Activated naive CD4-positive, alpha-beta T cell treated with anti-CD3 and anti-CD28 coated beads, Interleukin-2, amount 10 ng/mL, durations not matched to agents 5 hours and 36 hours (primary cell): ENCODE measurements at places on chromosomes 2 and 18. TPM values are rescaled to one million over a fixed set of nuclear protein-coding genes. Genes with fewer than 3 reads are reported as not detected.

Gene C18orf32
- 30.2 TPM for total RNA-seq

Gene NPHP1
- total RNA-seq = not detected

Gene PRKAG3
- not detected for total RNA-seq

Gene VIL1
- total RNA-seq = not detected

Gene SH3BP4
- 0.05 TPM for total RNA-seq

Gene PAIP2B
- 2.6 TPM for total RNA-seq

Gene NR4A2
- 1.4 TPM for total RNA-seq

Gene CRYBA2
- total RNA-seq = not detected

Gene ORC4
- total RNA-seq = 32.4 TPM

Gene PIKFYVE
- total RNA-seq = 33.9 TPM

Gene KRTCAP3
- 7.1 TPM for total RNA-seq

Gene RBKS
- total RNA-seq = 1.3 TPM

Gene AKAIN1
- not detected for total RNA-seq

Gene HTR2B
- not detected for total RNA-seq

Gene DIS3L2
- total RNA-seq = 32.3 TPM

Gene PCARE
- total RNA-seq = not detected

Gene TMEM178A
- not detected for total RNA-seq

Gene SERPINB10
- not detected for total RNA-seq

Gene CD207
- total RNA-seq = not detected

Gene CHST9
- not detected for total RNA-seq

Gene ABCG5
- total RNA-seq = not detected

Gene HOXD1
- not detected for total RNA-seq

Gene SPEG
- total RNA-seq = 1.5 TPM

Gene SERPINE2
- total RNA-seq = 19.6 TPM

Gene CLEC4F
- total RNA-seq = not detected

Gene CFAP210
- not detected for total RNA-seq

Gene DCC
- total RNA-seq = not detected

Gene EMILIN1
- 1.0 TPM for total RNA-seq

Gene METTL21A
- total RNA-seq = 15.8 TPM

Gene STARD6
- not detected for total RNA-seq

Gene SOCS6
- 2.0 TPM for total RNA-seq

Gene GKN2
- total RNA-seq = not detected

Gene SDC1
- total RNA-seq = 0.15 TPM

Gene NT5DC4
- total RNA-seq = not detected

Gene TMEM18
- 34.8 TPM for total RNA-seq

Gene GAREM2
- total RNA-seq = 2.7 TPM

Gene CHST10
- total RNA-seq = 2.8 TPM

Gene NEB
- 0.58 TPM for total RNA-seq

Gene ALKAL2
- total RNA-seq = not detected

Gene BMP10
- not detected for total RNA-seq

Gene SCN7A
- total RNA-seq = not detected

Gene RFTN2
- total RNA-seq = not detected

Gene DYSF
- total RNA-seq = 0.12 TPM

Gene SIX3
- not detected for total RNA-seq

Gene MRPL53
- 123 TPM for total RNA-seq
